Activated effector memory CD4-positive, alpha-beta T cell treated with Interleukin-2 at 50 U/mL for 16 hours (primary cell): ENCODE measurements at places on chromosomes 4 and X.

DNA sequence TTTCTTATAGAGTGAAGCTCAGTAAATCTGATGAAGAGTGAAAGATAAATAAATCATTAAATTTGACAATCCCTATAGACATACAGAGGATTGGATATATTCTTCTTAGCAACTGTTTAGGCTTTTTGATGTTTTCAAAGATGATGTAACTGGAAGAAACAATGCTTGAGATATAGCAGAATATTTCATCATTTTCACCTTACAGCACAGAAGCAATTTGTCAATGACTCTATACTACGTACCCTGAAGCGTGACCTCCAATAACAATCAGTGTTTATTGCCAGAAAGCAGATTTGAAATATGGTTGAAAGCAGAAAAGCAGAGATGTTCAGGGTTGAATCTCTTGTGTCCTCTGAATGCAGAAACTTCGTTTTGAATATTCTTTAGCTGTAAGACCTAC lies 228.4 kb downstream of the DTHD1 start:
- DNase-seq: no peak

DNA sequence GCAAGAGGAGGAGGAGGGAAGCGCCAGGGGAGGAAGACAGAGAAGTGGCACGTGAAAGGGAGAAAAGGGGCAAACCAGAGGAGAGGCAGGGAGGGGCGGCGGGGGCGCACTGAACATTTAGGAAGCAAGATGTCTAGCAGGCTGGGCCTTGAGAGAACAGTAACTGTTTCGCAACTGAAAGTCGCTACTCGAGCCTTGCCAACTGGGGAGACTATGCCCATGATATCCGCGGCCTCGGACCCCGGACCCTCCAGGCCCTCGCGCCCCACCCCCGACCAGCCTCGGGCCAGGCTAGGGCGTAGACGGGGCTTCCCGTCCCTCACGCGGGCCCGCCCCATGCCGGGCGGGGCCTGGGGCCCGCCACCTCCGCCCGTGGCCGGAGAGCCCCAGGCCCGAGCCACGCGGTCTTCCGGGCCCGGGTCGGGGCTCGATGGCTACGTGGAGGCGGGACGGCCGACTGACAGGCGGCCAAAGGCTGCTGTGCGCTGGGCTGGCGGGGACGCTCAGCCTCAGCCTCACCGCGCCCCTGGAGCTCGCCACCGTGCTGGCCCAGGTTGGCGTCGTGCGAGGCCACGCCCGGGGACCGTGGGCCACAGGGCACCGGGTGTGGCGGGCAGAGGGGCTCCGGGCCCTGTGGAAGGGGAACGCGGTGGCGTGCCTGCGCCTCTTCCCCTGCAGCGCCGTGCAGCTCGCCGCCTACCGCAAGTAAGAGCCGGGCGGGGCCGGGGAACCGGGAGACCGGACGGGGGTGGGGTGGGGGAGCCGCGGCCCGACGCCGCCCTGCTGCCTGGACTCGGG lies at the start of gene SLC25A43:
Gene SLC25A43 (plus strand): TSS at position 363 of the 798 bp plus-strand sequence. CDS start 68 bp downstream, at position 431.
- DNase-seq: peak; percentile 9

DNA sequence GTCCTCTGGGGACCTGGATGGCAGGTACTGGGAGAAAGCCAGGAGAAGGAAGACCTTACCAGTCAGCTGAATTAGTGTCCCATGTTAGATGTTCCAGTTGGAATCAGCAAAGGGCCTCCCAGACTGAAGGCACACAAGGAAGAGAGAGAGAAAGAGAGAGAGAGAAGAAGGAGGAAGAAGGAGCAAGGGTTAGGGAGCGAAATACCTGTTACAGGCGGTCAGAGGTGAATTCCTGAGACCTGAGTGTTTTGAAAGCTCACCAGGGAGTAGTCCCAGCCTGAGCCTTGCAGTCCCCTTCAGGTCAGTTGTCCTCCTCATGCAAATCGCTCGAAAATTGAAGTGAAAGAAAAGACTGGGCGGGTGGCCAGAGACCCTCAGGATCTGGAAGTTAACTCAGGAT lies 60.3 kb downstream of the USP11 start:
- DNase-seq: no peak

- DNase-seq: no peak
These were observed 74.7 kb downstream of the PAQR3 start for GRCh38 chr4:78864405-78865024.

- DNase-seq: no peak
These were observed 37.2 kb downstream of the RTL9 start for GRCh38 chrX:110395877-110396276.

- no peak for DNase-seq
These were observed 1.3 kb upstream of the EOLA2 start for GRCh38 chrX:149939655-149939904.

DNA sequence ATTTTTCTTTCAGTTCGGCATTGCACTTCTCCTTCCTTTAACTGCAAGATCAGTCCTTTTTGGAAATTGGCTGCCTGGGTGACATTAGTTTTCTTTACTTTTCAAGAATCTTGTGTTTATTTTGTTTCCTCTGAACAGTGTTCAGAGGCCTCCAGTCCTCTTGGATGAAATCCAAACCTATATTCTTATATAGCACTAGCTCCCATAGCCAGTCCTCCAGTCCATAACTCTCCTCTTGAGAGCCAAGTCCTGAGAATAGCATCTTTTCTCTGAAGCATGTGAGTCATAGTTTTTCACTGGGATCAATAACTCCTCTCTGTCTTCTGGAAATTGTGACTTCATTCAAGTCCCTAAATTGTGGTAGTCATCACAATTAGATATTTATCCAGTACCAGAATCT lies 357.5 kb downstream of the RAPGEF2 start:
- DNase-seq: no peak

- no peak for DNase-seq
These were observed 6.3 kb downstream of the AFP start for GRCh38 chr4:73442275-73442674.

GRCh38 chr4:147923854-147924253 lies 192.0 kb downstream of the ARHGAP10 start:
- no peak for DNase-seq

DNA sequence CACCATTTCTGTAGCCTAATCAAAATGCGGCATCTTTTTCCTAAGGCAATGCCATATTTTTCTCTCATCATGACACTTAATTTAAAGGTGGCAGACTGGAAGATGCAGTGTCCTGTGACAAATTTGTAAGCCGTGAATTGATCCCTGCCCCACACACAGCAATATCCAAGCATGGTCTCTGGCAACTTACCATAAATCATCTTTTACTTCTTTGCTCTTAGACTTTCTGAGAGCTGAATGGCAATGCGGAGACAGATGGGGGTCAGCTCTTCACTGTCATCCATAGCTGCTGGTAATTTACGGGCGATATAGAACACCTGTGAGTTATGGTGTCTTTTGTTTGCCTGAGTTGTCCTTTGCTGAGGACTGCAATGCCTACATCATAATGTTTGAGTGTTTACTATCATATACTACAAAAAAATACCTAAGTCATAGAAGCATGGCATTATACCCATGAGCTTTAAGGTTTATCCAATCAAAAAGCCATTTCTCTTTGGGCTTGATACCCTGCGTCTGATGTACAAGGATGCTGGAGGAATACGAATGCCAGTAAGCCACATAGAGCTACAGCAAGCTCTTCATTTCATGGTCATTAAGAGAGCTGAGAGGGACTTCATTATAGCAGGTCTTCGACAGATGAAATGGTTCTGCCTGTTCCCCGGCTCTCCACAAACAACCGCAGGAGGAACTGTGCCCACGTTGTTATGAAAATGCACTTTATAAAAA lies 148.1 kb downstream of the TRIML1 start:
- no peak for DNase-seq

DNA sequence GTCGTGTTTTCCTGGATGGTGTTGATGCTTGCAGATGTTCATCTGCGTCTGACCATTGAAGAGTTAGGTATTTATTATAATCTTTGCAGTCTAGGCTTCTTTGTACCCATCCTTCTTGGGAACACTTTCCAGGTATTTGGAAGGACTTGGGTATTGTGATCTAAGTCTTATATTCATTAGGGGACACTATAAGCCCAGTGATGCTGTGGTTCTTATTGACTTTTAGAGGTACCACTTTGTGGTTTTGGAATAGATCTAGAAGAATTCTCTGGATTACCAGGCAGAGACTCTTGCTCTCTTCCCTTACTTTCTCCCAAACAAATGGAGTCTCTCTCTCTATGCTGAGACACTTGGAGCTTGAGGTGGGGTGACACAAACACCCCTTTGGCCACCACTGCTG lies 41.6 kb downstream of the AFM start:
- DNase-seq: no peak

DNA sequence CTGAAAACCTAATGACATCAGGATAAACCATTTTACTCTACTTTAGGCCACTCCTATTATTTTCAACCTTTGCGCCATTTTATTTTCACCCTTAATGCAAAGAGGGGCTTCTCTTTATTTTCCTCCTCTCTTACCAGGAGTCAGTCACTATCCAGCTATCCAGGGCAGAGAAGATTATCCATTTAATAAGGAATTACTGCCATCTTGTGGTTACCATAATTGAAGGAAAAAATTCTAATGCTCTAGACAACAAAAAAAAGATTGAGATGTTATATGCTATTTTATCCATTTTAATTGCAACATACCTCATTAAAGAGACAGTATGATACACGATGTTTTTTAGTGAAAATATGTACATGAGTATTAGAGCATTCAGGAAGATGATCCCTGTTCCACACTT lies 514.5 kb upstream of the FAM241A start:
- no peak for DNase-seq

DNA sequence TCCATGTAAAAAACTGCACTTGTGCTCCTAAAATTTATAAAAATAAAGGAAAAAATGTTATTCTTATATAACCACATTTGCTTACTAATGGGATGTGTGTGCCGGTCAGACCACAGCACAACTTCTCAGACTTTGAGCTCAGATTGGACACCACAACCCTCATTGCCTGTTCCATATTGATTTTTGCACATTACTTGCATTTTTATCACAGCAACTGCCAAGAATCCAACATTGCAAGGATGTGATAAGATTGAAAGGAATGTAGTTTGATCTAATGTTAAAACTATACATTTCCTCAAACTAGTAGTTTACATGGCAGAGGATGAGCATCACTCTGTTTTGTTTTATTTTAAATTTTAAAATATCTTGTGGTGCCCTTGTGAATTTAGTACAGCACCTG lies 227.8 kb downstream of the KDR start:
- no peak for DNase-seq
